ENCODE measurements at places on chromosomes 12 and 14.

- no peak for DNase-seq
Observed at GRCh38 chr12:42236017-42236416, 2.0 kb downstream of the YAF2 start.

DNA sequence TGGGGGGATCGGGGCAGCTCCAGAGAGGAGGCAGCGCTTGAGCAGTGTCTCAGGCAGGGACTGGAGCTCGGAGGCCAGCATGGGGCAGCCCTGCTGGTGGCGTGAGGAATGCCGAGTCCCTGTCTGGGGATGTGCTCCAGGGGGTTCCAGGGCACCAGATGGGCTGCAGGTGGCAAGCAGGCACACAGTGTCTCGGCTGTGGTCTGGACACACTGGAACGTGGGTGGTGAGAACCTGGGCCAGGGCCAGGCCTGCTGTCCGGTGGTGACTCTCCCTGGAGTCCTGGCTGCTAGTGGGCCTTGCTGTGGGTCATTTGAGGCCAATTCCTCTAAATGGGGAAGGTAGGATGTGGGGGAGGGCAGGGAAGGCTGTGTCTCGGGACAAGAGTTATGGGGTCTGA is 199.4 kb upstream of the RTL1 start:
- no peak for DNase-seq

GRCh38 chr12:43893670-43894069 is 57.8 kb downstream of the TMEM117 start:
- no peak for DNase-seq

- no peak for DNase-seq
Observed at GRCh38 chr14:51400139-51400538, 160.1 kb downstream of the TMX1 start.

DNA sequence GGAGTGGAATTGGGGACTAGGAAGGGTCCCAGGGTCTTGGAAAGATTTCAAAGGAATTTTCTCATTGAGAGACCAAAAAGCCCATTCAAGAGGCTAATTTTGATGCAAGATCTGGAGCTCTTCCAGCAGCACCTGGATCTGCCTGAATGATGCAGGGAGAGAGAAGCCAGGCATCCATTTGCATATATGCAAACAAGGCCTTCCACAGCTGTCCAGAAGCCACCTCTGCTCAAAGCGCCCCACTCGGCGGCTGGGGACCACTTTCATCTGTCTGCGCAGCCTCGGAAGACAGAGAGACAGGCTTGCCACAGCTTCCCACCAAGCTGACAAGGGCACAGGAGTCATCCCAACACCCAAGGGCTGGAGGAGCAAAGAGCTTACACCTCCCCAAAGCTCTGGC is 295.6 kb downstream of the DPF3 start:
- DNase-seq = no peak

DNA sequence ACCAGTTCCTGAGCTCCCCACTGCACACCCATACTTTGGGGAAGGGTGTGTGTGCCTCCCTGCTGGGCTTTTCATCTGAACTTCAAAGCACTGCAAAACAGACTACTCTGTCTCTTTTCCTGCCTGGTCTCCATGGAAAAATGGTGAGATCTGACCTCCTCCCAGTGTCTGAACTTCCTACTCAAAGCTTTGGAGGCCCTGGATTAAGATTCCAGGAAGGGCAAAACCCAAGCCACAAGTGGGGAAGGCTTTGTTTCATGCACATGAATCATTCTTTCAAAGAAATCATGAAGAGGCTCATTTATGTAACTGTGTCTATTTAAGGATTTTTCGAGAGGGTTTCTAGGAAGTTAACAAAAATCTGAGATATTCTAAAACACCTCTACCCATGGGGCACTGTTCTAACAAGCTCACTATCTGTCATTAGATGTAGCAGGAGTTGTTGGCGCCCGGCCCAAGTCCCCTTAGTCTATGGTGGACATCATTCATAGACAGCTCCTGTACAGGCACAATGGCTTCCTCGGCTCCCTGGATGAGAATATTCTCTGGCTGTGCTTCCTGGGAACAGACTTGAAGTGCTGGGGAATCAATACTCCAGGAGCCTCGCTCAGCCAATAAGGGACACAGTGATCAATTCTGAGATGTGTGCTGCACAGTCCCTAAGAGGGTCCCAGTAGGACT is 224.0 kb downstream of the KTN1 start:
- DNase-seq = no peak

DNA sequence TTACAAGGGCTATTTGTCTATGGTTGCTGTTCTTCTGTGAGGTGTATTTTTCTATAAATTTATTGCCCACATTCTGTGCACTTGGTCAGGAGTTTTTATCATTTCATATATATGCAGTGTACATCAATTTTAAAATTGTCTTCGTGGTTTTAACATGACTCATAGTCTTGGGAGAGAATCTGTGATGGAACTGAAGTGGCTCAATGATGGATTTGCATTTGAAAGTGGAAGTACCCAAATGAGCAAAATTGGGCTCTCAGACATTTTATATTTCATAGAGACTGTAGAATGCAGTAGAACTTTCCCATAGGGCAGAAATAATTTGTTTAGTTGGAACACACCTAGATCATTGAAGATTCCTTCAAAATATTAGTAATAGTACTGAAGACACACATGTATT is 1.9 kb upstream of the SCFD1 start:
- no peak for DNase-seq

DNA sequence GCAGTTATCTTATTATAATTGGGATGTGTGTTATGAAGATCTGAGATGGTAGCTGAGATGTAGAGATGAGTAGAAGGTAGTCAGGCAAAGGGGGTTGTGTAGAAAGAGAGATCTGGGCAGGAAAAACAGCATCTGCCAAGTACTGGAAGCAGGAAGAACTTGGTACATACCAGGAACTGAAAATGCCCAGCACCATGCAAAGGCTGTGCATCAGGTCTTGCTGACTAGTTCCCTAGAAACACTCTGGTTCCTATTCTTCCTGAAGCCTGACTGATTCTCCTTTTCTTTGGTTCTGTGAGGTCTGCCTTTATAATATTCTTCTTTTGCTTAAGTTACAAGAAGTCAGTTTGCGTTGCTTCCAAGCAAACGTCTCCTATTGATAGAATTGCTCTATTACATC is 6.7 kb upstream of the NFATC4 start:
- no peak for DNase-seq

DNA sequence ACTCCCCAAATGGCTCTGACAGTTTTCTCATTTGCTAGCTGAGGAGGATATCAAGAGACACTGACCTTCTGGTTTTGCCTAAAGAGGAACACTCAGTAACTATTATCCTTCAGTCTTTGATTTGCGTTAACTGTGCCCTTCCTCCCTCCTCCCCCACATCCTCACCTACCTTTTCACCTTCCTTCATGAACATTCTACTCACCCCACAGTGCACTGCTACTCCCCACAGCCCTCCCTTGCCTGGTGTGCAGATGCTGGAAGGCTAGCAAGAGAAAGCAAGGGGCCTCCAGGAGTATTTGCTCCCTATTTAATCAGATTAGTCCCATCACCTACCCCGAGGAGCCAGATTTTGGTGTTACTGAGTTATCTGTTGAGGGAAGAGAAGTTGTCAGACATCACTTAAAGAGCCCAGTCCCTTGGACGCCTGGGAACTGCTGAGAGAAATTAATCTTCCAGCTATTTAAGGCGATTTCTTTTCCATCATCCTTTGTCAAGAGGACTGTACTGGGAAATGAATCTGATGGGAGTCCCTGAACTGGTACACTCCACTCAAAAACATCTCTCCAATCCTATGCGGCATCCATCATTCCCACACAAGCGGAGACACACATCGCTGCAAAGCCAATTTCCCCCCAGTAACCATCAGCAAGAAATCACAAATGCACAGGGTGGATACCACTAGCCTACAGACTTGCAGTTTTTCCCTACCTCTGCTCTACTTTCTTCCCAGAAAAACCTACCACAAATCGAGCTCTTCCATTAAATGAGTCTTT is 11.5 kb downstream of the PSMB5 start:
- DNase-seq = no peak

DNA sequence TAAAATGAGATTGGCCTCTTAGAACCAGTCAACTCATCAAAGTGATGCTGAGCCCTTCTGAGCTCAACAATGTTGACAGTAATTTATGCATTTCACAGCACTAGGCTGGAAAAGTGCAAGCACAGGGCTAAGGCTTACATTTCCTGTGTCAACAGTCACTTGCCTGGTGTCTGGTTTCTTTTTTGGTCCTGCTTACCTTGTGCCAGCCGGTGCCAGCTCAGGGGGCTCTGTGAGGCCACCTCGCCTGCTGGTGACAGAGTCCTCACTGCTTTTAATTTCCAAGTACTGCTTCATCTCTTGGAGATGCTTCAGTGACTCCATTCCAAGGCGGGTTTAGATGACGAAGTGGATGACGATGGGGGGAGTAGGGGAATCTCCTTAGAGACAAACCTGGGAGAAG is 53.1 kb upstream of the KCNA1 start:
- no peak for DNase-seq

DNA sequence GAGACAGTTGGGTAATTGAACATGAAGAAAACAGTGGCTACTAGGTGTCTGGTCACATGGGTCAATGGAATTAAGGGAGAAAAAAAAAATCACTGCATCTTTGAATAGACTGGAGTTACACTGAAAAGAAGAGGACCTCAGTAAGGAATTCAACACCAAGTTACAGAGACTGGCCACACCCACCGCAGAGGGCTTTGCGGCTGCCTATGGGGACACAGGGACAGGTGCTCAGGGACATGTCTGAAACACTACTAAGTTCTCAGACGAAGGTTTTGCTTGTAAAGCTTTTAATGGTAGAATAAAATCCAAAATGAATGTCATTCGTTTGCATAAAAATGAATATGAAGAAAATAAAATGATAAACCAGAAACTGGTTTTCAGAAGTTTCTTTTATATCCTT is 93.8 kb downstream of the STXBP6 start:
- DNase-seq = no peak

DNA sequence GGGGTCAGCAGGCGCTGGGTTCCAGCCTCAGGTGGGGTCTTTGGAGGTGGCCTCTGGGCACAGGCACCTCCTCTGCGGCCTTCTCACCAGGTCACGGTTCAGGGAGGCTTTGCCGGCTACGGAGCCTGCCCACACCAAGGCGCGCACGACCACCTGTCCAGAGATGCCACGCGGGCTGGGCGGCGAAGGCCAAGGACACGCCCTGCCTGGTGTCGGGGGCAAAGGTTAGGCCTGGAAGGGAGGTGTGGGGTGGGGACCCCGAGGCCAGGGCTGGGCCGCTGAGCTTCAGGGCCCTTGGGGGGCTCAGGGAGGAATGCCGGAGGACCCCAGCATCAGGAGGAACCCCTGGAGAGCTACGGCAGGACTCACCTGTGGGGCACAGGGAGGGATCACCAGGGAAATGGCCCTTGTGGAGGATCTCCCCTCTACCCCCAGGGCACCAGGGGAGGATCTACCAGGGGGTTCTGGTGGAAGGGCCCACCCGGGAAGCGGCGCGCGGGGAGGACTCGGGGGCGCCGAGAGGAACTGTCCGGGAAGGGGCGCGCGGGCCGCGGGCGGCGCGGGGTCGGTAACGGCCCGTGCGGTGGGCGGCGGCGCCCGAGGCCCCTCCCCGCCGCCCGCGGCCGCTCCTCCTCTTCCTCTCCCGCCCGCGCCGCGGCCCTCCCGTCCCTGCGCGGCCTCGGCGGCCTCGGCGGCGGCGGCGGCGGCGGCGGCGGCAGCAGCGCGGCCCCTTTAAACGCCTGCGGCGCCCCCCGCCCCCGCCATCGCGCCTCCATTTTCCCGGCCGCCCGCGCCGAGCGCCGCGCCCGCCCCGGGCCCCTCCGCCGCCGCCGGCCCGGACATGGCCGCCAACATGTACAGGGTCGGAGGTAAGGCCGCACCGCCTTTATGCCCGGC is at the start of gene MTA1:
MTA1 (plus strand) TSS at position 633 of the 897 bp plus-strand sequence; CDS start at position 842, 209 bp downstream.
- no peak for DNase-seq

DNA sequence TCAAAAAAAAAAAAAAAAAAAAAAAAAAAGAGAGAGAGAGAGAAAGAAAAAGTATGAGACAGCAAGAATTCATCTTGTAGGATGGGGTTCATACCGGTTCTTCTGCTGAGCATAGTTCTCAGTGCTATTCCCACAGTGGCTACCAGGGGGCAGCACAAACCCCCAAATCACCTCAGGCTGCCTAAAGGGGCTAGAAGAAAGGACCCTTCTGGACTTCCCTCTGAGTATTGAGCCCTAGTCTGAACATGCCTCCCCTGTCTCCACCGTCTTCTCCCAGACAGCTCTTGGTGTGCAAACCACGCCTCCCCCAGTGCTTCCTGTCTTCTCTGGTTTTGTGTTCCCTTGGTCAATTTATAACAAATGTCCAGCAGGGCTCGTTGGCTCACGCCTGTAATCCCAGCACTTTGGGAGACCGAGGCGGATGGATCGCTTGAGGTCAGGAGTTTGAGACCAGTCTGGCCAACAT is 31.3 kb upstream of the SMUG1 start:
- no peak for DNase-seq

DNA sequence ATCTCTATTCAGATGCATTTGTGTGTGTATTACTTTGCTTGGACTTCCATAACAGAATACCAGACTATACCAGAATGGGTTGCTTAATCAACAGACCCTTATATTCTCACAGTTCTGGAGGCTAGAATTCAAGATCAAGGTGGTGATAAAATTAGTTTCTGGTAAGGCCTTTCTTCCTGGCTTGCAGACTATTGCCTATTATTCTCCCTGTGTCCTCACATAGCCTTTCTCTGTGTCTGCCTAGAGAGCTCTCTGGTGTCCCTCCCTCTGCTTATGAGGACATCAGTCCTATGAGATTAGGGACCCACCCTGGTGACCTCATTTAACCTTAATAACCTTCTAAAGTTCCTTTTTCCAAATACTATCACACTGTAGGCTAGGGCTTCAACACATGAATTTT is 106.0 kb downstream of the FAR2 start:
- no peak for DNase-seq

Data from NCI-H1048 (cell line).